ENCODE measurements at places on chromosomes 6 and 20.

- no peak for DNase-seq
Observed at GRCh38 chr20:5696011-5696559, 54.1 kb upstream of the SHLD1 start.

DNA sequence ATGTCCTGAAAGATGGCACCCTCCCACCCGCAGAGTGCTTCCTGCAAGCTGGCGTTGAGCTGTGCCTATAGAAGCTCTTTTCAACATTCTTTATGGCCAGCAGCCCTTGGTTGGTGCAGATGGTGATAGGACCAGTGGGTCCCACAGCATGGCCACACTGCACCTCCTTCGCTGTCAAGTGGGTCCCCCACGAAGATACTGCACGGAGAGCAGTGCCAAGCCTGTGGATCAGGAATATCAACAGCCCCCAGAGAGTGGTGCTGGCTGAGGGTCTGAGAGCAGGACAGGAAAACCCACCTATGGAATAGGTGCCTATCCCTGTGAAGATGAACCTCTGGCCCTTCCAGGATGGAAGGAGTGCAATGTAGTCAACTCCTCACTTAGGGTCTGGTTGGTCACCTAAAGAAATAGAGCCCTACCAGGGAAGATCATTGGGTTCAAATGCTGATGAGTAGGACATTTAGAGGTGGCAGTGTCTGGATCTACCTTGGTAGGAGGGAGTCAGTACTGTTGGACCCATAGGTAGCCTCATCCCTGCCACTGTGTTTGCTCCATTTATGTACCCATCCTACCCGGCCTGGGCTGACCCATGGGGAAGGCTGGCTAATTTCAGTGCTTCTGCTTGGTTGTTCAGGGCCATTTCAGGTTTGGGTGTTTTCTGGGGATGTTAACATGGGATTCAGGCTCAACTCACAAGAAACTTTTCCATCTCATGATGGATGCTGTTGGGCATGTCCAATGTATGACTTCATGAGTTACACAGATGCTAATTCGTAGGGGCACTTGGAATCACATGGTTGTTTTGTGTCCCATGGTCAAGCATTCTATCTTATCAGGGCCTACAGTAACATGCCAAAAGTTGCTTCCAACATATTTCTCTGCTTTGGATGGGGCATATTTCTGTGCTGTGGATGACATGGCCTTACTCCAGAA is 33.4 kb upstream of the MICB start:
- DNase-seq = no peak

GRCh38 chr20:3563548-3564177 is 92.8 kb downstream of the ATRN start:
- peak; percentile 24 for DNase-seq

GRCh38 chr20:35883778-35884540 is 70.3 kb downstream of the SCAND1 start:
- peak; percentile 20 for DNase-seq

GRCh38 chr20:63377256-63377941 is 16.2 kb upstream of the CHRNA4 start:
- no peak for DNase-seq

DNA sequence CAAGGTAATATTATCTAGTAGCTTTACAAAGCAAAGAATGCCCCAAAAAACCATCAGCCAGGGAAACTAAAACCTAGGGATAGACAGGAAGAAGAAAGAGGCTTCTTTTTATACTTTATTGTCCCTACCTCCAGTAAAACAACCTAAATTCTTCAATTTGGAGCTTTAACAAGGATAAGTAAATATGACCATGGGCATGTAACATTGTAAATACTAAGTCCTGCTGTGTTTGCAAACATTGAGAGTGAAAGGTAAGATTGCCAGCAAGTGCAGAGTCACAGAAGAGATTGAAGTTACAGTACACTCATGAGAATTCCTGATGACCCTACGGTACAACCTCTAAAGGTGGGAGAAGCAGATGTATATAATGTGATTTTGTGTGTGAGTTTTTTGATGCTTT is 117.2 kb downstream of the FOXO3 start:
- no peak for DNase-seq

- peak; percentile 88 for DNase-seq
Observed at GRCh38 chr6:106339334-106340029, 13.9 kb upstream of the ATG5 start.

DNA sequence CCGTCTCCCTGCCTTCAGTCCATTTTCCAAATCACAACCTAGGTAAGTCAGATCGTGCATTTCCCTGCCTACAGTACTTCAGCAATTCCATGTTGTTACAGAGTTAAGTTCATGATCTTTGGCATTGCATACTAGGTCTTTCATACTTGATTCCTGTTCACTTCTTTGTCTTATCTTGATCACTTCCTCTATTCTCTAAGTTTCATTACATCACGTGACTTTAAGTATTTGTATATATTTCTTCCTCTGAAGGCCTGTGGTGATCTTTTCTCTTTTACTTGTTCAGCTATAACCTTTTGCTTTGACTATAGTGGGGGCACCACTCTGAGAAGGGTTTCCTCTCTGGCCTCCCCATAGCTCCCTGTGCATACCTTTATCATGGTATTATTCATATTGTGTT is 100.2 kb downstream of the TRMT11 start:
- DNase-seq = no peak

DNA sequence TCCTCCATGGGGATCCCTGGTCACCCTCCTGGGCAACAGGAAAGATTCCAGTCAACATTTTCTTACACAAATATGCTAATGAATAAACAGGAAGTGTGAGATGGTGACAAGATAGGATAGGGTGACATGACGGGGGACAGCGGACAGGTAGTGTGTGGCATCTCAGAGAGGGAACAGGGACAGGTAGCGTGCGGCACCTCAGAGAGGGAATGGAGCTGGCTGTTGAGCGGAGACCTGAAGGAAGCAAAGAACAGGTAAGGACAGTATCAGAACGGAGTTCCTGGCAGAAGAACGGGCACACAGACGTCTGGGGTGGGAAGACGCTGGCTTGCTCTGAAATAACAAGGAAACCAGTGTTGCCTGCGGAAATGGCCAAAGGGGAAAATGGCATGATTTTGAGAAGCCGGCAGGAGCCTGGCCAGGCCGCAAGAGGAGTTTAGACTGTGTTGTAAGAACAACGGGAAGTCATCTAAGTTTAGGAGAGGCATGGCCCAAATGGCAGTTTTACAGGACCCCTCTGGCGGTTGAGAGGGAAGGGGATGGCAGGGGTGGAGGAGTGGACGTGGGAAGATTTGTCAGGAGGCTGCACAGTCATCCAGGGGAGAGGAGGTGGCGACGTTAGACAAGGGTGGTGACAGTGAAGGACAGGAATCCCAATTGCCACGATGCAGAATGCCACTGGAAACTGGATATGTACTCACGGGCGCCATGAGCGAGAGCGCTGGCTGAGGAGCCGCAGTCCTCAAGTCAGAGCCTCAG is 111.6 kb downstream of the JPH2 start:
- DNase-seq = no peak

DNA sequence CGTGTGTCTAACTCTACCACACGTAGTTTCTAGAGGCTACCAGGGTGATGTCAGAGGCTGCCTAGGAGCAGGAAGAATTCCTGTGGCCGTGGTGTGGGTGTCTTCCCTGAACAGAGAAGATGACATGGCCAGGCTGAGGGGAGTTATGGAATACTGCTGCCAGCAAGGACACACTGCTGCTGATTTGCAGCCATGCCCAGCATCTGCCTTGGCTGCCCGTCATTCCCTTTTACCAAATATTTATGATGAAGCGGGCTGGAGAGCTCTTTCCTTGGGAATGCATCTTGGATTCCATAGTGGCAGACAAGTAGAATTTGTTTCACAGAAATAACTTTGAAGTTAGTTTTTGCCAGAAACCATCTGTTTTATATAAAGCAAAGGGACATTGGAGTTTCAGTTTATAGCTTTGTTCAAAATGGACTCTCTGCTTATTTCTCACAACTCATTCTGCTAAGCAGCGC is 80.8 kb upstream of the VSTM2L start:
- no peak for DNase-seq

DNA sequence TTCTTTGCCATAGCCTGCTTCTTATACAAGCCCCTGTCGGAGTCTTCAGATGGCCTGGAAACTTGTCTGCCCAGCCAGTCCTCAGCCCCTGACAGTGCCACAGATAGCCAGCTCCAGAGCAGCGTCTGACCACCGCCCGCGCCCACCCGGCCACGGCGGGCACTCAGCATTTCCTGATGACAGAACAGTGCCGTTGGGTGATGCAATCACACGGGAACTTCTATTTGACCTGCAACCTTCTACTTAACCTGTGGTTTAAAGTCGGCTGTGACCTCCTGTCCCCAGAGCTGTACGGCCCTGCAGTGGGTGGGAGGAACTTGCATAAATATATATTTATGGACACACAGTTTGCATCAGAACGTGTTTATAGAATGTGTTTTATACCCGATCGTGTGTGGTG is 29.5 kb downstream of the SLCO4A1 start:
- no peak for DNase-seq

GRCh38 chr6:108799354-108799717 is 48.9 kb upstream of the ARMC2 start:
- no peak for DNase-seq

DNA sequence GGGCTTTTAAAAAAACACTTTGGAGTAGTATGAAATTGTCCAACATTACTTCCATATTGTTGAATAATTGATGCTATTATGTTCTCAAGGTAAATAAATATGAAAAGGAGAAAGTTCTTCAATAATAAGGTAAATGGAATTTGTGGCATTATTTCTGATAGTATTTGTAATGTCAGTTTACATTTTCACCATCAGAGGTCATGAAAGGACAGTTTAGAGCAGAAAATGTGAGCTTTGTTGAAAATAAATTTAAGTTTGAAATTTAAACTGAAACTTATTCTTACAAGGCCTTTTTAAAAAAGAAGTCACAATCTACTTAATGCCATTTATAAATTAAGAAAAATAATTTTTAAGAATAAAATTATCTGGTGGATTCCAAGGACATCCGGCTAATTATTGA is 15.8 kb upstream of the CEP162 start:
- no peak for DNase-seq

DNA sequence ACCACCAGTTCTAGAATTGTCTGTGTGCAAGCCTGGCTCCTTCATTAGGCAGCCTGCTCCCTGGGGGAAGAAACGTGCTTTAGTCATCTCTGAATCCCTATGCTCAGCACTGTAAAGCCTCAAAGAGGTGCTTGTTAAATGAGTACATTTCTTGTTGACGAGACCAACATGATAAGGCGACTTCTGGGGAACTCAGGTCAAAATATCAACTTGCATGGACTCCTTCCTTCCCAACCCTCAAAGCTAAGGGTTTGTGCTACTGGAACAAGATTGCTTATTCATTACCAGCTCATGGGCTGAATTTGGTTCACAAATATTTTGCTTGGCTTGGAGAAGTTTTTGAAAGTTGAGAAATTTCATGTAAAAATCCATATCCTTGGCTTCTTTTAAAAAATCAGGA is 10.6 kb downstream of the KCNG1 start:
- DNase-seq = no peak

DNA sequence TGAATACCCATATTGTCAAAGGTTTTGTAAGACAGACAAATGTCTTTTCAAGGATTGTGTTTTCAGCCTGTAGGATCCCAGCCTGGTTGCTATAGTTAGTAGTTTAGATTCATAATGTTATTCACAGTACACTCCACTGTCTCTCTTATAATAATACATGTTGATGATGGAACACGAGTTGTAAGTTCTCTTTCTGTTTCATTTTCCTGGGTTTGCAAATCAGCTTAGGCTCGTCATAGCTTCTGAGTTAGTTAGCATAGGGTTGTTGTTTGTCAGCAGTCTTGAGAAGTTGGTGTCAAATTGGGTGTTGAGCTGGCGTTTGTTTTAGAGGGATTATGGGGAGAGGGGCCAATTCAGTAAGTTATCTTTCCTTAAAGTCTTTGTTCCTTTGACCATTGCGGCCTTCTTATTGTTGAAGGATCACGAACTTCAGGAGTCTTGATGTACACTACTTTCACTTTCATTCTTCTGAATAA is 45.8 kb downstream of the QKI start:
- no peak for DNase-seq

- DNase-seq = no peak
Observed at GRCh38 chr6:47306887-47307286, 2.8 kb downstream of the TNFRSF21 start.
